Uterus (tissue), 4 donors: ENCODE measurements at places on chromosomes 12 and 14.

GRCh38 chr14:71538288-71538687 lies 393.9 kb upstream of the RGS6 start:
- H3K4me1 ChIP-seq: no peaks in the 10 kb centered on the region
- DNase-seq: no peak
- no peak overlapping the region for H3K27ac ChIP-seq
- H3K36me3 ChIP-seq: no peaks in the 10 kb centered on the region

DNA sequence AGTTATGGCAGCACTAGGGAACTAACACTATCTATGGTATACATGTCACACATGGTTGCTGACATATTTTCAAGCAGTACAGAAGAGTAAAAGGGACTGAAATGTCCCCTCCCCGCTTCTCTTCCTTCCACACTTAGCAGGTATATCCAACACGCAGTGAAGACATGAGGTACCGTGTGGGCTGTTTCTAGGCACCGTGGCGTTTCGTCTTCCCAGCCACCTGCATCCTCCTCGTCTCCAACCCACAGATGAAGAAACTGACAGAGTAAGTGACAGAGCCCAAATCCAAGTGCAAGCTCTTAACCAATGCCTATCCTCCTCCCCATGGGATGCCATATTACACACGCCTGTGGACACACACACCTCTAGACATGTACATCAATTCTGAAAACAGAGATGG lies 32.4 kb downstream of the SLC8B1 start:
- no peaks in the 10 kb centered on the region for H3K36me3 ChIP-seq
- H3K4me1 ChIP-seq: no peaks in the 10 kb centered on the region

DNA sequence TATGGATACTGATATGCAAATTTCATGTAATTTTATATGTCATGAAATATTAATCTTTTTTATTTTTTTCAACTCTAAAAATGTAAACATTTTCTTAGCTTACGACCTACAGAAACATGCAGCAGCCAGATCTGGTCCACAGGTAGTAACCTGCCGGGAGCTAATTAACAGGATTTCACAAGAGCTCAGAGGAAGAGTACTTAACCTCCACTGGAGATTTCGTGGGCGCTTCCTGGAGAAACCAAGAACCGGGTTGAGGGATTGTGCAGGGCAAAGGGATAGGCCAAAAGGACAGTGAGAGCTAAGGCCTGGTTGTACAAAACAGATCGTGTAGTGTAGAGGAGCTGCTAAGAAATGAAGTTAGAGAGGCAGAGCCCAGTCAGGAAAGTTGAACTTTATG lies 315.7 kb downstream of the PAWR start:
- no peak overlapping the region for H3K4me3 ChIP-seq
- no peaks in the 10 kb centered on the region for H3K27me3 ChIP-seq
- no peaks in the 10 kb centered on the region for H3K36me3 ChIP-seq

- H3K4me1 ChIP-seq: no peaks in the 10 kb centered on the region
- H3K27ac ChIP-seq: no peak overlapping the region
- no peak for DNase-seq
- H3K36me3 ChIP-seq: no peaks in the 10 kb centered on the region
- no peaks in the 10 kb centered on the region for H3K27me3 ChIP-seq
These were observed 13.6 kb downstream of the PACS2 start for GRCh38 chr14:105328070-105328677.

DNA sequence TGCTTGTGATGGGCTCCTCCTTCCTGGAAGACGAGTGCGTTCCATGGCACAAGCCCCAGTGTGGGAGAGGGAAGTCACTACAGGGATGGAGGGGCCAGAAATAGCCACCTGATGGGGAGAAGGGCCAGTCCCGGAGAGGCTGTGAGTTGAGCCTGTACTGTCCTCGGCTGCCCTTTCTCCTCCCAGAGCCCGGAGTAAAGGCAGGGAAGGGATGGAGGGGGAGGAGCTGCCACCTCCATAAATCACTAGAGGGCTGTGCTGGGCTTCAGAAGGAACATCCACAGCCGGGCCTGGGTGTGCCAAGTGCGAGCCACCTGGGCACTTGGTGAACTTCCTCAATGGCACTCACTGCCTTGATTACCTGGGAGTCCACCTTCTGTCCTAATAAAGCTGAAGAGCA lies 110.1 kb downstream of the RBM19 start:
- no peaks in the 10 kb centered on the region for H3K4me1 ChIP-seq
- no peaks in the 10 kb centered on the region for H3K27me3 ChIP-seq
- no peak overlapping the region for H3K27ac ChIP-seq
- H3K4me3 ChIP-seq: no peak overlapping the region

DNA sequence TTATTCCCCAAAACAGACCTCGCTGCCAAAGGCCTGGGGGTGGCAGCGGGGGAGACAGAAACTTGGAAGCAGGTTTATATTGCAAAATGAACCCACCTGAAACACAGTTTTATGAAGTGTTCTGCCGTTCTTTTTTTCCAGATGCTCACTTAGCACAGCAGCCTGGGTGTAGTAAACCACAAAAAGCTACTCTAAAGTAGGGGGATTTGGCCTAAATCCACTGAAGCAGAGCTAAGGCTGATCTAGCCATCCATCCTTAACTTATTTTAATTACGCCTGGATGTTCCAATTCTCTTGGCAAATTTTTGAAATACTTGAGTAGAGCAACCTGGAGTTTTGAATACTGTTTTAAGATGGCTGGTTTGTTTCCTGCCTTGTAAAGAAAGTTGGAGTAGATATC lies 121.2 kb downstream of the GPR135 start:
- H3K36me3 ChIP-seq: no peaks in the 10 kb centered on the region
- no peaks in the 10 kb centered on the region for H3K27me3 ChIP-seq
- no peak overlapping the region for H3K4me3 ChIP-seq

DNA sequence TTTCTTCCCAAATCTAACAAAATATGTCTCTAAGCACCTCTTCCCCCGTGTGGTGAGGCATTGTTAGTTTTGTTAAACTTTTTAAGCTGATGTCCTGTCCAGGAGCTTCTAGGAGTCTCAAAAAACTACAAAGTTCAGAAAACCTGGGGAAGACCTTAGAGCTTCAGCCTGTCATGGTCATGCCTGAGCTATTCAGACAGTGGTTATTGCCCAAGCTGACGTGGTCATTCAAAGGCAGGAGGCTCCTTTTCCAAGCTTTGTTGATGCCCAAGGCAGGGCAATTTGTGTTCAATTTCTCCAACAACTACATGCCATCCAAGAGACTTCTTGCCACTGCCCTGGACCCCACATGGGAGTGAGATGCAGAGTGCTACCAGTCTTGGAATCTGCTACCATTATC lies 5.8 kb upstream of the LYZ start:
- no peaks in the 10 kb centered on the region for H3K36me3 ChIP-seq
- no peaks in the 10 kb centered on the region for H3K27me3 ChIP-seq
- DNase-seq: no peak
- no peaks in the 10 kb centered on the region for H3K4me1 ChIP-seq
- H3K4me3 ChIP-seq: no peak overlapping the region

GRCh38 chr14:39555749-39556148 lies 123.5 kb upstream of the FBXO33 start:
- no peaks in the 10 kb centered on the region for H3K36me3 ChIP-seq
- no peaks in the 10 kb centered on the region for H3K4me1 ChIP-seq
- H3K27me3 ChIP-seq: no peaks in the 10 kb centered on the region
- H3K4me3 ChIP-seq: no peak overlapping the region

GRCh38 chr12:51388846-51389245 lies 2.4 kb downstream of the GALNT6 start:
- H3K27ac ChIP-seq: no peak overlapping the region
- H3K4me1 ChIP-seq: no peaks in the 10 kb centered on the region
- DNase-seq: no peak
- peaks cover 10% of the 10 kb centered on the region for H3K27me3 ChIP-seq
- H3K4me3 ChIP-seq: no peak overlapping the region

GRCh38 chr12:57141249-57141648 lies 6.2 kb downstream of the LRP1-AS start:
- no peak overlapping the region for H3K4me3 ChIP-seq
- H3K27ac ChIP-seq: peak overlapping the region; percentile 100
- no peaks in the 10 kb centered on the region for H3K27me3 ChIP-seq
- H3K36me3 ChIP-seq: no peaks in the 10 kb centered on the region
- DNase-seq: no peak
- H3K4me1 ChIP-seq: peaks cover 11% of the 10 kb centered on the region
